NCI-H460 (cell line): ENCODE measurements at places on chromosomes 1 and 21. TPM values are rescaled to one million over a fixed set of nuclear protein-coding genes. Genes with fewer than 3 reads are reported as not detected.

Gene CHODL
- 0.10 and 0.12 TPM in 2 replicates for total RNA-seq

Gene RAP1GAP
- total RNA-seq = 0.17 TPM in 1 of 2 replicates, not detected in the other

DNA sequence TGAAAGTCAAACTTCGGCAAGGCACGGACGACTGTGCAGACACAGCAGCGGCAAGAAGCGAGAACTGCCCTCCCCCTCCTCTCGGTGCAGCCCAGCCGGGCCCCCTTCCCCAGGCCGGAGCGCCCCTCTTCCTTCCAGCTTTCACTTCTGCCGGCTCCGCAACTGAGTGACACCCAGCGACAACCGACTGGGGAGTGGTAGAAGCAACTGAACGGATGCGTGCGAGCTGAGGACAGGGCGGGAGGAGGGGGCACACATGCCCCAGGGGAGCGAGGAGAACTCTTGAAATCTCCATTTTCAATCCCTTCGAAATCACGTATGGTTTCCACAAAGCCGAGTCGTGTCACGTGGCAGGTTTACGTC, 146.6 kb downstream of the PGBD5 start:
- DNase-seq = no peak

Gene AADACL4
- not detected in 2 replicates for total RNA-seq

DNA sequence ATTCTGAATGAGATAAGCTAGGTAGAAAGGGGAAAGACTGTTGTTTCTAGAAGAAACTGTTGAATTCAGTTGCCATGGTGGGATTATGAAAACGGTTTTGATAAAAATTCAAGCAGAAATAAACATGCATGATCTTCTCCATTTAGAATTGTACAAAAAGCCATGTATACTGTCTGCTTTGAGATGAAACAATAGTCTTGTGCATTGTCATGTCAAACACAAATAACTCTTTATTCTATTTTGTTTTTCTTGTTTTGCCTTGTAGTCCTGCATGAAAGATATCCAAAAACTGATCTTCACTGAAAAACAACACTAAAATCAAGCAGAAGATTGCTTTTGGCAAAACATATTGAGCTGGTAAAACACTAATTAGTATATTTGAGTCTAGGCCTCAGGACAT, 659.9 kb downstream of the LTN1 start:
- DNase-seq = no peak

Gene DIPK1A
- total RNA-seq = 13.8 and 15.0 TPM in 2 replicates

Gene ATP1A4
- not detected in 2 replicates for total RNA-seq

DNA sequence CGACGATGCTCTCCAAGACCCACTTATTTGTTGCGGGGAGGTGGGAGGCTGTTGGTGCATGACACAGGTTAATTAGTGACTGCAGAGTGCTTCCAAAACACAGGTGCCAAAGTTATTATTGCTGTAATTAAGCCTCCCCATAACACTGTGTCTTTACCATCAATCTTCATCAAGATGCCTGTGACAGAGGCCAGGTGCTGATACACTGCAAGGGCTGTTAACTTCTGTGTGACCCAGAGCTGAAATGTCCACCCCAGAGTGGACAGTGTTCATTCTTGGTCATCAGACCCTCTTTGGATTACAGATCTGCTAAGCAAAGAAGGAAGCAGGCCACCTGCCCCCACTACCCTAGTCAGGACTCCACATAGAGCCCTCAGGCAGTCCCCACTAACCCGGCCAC, 55.5 kb downstream of the CAPN8 start:
- DNase-seq = no peak

Gene FMO5
- 0.07 TPM in 1 of 2 replicates, not detected in the other for total RNA-seq

DNA sequence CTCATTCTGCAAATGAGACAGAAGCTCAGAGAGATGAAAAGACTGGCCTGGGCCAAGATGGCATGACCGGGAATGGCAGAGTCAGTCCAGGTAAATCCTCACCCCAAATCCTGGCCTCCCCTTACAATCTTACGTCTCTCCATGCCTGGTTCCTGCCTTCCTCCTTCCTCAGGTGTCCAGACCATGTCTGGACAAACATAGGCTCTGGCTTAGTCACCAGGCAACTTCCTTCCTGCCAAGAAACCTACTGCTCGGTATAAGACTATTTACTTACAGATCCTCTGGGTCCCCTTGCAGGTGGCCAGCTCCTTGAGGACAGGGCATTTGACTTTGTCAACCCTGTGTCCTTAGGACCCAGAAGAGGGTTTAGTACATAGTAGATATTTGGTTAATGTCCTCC, 69.4 kb upstream of the ROR1 start:
- no peak for DNase-seq

GRCh38 chr1:78277253-78277652, 213.5 kb upstream of the PTGFR start:
- no peak for DNase-seq

GRCh38 chr1:85220756-85221201, 20.0 kb upstream of the SYDE2 start:
- DNase-seq = no peak

Gene CTXND2
- total RNA-seq = not detected in 2 replicates

DNA sequence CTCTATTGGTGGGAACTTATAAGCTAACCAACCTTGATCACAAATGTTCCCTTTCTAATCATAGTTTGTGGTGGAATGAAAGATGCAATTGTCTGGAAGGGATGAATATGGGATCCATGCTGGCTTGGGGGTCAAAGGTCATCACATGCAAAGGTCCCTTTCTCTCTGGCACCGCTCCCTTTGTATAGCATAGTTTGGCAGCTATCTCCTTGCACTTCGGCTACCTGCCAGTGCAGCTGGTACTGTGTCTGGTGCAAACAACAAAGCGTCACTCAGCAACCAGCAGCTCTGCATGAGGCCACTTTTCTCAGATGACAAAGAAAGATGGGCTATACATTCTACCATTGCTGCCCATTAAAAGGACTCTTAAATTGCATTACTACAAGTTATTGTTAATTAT, 188.2 kb upstream of the NFIA start:
- no peak for DNase-seq

DNA sequence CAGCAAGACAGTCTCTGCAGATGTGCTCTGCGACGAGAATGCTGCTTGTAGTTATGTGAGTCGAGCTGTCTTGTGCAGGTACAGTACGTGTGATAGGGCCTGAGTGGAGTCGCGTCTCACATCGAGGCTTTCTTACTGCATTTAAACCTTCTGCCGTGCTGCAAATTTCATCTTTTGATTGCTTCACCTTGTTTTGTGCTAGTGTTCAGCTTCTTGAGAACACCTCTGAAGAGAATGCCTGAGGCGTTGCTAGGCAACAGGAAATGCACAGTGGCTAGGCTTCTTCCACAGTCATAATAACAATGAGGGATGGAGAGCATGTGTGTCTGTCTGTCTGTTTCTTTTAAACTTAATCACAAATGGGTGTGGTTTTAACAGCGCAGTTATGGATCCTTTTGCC, 52.9 kb downstream of the MRPS6 start:
- no peak for DNase-seq

DNA sequence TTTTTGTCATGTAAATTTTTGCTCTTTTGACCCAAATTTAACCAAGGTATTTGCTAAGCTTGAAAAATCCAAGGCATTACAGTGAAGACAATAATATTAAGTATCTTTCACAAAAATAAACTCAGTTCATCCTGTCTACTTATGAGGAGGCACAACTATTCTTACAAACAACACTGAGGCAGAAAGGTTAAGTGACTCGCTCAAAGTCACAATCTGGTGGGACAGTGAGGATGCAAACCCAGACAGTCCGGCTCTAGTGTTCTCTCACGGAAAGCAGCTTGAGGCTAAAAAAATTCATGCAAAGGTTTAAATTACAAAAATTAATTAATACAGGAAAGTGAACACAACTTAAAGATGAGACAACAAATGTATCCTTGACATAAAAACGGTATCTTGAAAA, 125.3 kb downstream of the SIPA1L2 start:
- DNase-seq = no peak

Gene FGR
- total RNA-seq = not detected in 2 replicates

Gene CRABP2
- 1.2 and 1.8 TPM in 2 replicates for total RNA-seq

DNA sequence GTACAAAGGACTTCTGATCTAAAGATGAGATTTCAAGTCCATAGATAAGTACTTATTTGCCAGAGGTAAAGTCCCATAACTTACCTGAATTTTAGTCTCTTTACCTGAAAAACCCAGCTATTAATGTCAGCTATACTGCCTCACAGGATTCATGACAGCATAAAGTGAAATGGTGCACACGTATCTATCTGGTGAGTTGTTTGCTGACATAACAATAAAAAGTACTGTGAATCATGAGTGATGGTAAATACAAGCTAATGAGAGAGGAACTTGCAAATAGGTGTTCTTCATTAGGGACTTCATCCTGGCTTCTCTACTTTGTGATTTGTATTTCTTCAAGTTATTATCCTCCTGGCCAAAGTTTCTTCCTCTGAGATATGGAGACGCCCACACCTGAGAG, 225.1 kb upstream of the C8B start:
- no peak for DNase-seq

- DNase-seq = no peak
These were observed 71.3 kb downstream of the ATP5PO start for GRCh38 chr21:33844104-33844889.

GRCh38 chr21:44006017-44006619, 6.0 kb upstream of the TRAPPC10 start:
- DNase-seq = no peak

Gene SLAMF1
- total RNA-seq = not detected in 2 replicates

Gene TSPAN2
- total RNA-seq = 0.05 TPM in 1 of 2 replicates, not detected in the other

Gene DCST2
- 0.45 and 1.6 TPM in 2 replicates for total RNA-seq

Gene KCNT2
- 3.5 and 4.1 TPM in 2 replicates for total RNA-seq

Gene CLIC4
- total RNA-seq = 170 and 172 TPM in 2 replicates

DNA sequence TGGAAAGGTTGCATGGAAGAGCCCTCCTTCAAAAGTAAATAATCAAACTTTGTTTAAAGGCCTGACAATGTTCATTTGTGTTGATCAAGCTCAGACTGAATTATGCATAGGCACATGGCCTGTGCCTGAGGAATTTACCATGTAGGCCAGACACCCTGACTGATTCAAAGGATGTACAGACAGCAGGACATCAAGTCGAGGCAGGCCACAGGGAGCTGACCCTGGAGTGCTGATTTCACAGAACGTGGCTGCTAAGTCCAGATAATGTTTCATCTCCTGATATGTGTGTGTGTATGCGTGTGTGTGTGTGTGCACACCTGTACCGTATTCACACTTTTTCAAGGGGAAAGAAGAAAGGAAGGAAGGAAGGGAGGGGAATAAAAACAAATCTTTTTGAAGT, 34.1 kb downstream of the NAV1 start:
- DNase-seq = no peak

DNA sequence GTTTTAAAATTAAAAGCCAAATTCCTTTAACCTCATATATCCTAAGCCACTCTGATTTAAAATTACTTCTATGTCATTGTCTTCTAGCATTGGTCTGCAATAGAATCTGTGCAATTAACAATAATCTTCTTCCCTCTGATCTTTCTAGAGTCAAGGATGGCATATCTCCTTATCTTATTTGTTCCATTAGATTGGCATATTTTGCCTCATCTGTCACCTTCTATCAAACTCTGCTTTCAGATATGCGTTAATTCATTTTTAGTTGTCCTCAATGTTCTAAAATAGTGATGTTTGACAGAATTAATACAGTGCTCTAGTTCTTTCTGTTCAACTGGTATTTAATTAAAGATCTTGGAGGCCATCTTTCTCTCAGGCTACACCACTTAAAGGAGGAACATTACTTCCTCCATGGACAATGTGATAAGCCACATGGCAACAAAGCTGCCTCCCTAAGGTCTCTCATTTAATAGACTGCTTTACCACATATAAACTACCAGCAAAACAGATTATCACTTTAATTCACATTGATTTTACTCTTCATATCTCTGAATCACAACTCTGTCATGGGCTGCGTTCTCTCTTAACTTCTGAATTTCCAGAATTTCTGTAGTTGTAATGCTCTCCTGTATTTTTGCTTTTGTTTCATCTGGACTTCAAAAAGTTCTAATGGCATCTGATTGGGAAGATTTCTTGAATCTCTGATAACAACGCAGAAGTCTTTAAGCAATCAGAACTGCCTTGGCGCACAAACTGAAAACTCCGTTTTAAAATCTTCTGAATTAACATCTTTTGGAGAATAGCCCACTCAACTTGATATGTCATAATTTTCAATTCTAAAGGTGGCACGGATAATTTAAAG, 2.8 kb downstream of the NRIP1 start:
- no peak for DNase-seq

DNA sequence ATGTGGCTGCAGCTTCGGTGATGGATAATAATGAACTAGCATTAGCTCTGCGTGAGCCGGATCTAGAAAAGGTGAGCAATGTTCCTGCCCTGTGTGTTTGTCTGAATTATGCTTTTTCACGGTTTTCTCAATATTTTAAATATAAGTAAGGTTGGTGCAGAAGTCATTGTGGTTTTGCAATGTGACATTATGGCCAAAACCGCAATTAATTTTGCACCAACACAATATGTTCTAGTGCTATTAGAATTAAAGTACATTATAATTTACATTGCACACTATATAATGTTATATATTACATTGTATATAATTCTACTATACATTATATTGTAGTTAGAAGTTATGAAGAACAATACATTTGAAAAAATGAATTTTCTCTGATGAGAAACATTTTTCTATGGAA, 255.8 kb downstream of the ZP4 start:
- DNase-seq = no peak

DNA sequence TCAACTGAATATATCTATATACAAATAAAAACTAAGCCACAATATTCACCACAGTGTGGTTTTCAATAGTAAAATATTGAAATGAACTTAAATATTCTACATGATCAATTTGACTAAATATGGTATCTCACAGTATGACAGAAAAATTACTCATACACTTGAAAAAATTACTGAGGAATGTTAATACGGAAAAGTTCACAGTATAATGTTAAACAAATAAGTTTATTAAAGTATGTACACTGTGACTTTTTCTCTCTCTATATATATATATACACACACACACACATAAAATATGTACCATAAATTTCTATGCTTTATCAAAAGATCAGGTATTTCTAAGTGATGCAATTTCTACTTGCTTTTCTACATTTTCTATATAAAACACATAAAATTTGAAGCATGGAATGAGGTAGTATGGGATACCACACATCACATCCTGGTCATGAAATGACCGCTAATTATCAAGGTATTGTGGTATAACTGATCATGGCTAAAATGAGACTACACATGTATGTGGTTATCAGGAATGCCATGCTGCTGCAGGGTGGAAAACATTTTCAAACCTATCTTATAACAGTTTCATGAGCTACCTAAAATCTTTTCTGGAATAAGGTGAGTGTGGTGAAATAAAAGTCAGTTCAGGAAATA, 102.3 kb downstream of the CDC42BPA start:
- no peak for DNase-seq

Gene NPPA
- total RNA-seq = not detected in 2 replicates

Gene KDF1
- total RNA-seq = not detected in 2 replicates

- DNase-seq = no peak
These were observed 185.2 kb downstream of the VPS13D start for GRCh38 chr1:12415038-12415466.

Gene PRAMEF27
- total RNA-seq = not detected in 2 replicates

Gene RASAL2
- total RNA-seq = 6.8 and 6.9 TPM in 2 replicates
